Left cardiac atrium (tissue), 4 donors: ENCODE measurements at places on chromosomes 7 and 10. TPM values are rescaled to one million over a fixed set of nuclear protein-coding genes. Genes with fewer than 3 reads are reported as not detected.

The LIPF gene
- not detected for total RNA-seq

The SPDYE8 gene
- not detected for total RNA-seq

The VIPR2 gene
- total RNA-seq: 6.3 TPM

The GPR85 gene
- 2.4 TPM for total RNA-seq

The CLCN1 gene
- total RNA-seq: not detected

The SVIL gene
- total RNA-seq: 203 TPM

The PEX1 gene
- total RNA-seq: 15.2 TPM

The ABCB8 gene
- total RNA-seq: 20.1 TPM

The LRIT1 gene
- total RNA-seq: not detected

GRCh38 chr10:125823663-125824251 is 411 bp downstream of the BCCIP start:
- DNase-seq: no peak

GRCh38 chr7:50281680-50282445 is 22.7 kb upstream of the IKZF1 start:
- no peak for DNase-seq

- DNase-seq: no peak
Measured at GRCh38 chr7:19369182-19369581, 224.0 kb upstream of the FERD3L start.

- no peak for DNase-seq
Measured at GRCh38 chr7:92513167-92513902, 15.0 kb downstream of the PEX1 start.

DNA sequence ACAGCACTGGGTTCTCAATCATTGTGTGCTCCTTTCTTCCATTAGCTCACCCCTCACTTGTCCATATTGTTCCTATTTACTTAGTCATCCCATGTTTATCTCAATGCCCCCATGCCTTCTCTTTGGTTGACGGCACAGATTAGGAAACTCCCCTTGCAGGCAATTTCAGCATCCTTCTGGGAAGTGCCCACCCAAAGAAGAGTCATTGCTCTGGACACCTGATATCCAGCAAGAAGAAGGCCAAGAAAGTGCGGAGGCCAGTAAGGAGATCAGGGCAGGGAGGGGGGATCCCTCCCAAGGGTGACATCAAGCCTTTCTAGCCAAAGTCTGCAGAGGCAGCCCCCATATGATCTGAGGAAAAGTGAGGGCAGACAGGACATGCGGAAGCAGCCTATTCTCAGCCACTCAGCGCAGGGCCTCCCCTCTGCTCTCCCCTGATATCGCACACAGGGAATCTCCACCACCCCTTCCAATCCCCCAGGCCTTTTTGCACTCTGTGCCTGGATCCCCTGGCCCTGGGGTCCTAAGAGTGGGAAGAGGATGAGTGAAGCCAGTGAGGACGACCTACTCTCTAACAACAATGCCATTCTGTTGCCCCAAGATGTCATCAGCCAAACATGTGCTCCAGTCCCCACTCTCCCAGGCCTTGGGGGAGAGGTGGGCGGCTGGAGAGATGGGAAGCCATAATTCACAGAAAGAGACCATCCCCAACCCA is 1.8 kb downstream of the TRPV6 start:
- DNase-seq: no peak

DNA sequence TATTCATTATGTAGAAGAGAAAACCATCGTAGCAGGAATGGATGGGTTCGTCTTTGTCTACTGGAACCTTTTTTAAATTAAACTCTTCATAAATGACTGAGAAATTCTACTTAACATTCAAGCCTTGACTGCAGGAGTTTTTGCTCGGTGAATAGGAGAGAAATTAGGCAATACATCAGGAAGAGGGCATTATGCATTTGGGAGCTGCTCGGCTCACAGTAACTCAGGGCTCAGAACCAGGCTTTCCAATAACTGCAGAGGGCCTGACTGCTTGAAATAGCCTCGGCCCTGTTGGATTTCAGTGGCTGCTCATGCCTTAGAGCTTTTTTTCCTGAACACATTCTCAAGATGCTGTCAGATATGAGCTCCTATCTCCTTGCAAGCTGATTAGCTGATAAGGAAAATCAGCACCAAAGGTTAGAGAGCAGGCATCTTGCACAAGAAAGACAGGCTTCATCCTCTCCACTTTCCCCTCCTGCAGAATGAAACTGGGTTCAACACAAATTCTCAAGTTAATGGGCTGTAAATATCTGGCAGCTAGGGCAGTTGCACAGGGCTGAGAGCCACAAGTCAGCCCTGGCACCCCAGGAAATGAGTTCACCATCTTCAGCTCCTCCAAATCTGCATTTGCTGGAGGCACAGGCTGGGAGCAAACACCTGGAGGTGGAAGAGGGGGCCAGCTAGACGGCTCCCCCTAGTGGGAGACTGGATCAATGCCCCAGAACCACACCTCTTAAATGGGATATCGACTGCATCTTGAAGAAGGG is 24.3 kb downstream of the TECTB start:
- DNase-seq: no peak

DNA sequence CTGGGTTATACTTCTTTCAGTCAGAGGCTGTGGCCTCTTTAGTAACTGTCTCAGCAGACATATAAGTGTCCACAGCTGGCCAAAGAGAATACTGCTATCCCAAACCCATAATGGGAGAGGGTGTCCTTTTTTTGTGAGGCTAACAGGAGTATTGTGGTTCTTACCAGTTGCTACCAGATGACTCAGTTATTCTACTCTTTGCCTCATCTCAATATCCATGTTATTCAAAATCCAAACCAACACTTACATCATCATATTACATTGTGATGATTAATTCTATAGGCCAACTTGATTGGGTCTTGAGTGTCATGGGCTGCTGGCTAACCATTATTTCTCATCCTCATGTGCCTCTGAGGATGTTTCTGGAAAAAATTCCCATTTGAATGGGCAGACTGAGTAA is 120.9 kb downstream of the TMEM168 start:
- no peak for DNase-seq

DNA sequence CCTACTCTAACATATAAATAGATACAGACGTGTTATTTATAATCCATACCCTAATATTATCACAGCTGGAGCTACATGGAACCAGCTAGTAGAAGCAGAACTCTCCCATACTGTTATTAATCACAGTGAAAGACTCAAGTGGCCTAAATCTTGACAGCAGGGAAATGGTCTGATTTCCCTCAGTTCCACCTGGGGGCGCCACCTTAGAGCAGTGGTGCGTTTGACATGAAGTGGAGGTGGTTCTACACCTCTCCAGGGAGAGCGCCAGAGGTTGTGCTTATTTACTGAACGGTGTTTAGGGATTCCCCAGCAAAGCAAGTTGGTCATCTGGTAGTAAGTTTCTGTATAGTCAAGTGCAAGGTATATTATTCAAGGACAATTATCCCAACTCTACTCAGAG is 17.6 kb downstream of the DNTT start:
- no peak for DNase-seq

GRCh38 chr10:52571018-52571417 is 201.6 kb downstream of the MBL2 start:
- no peak for DNase-seq

- no peak for DNase-seq
Measured at GRCh38 chr10:104253606-104254410, 884 bp upstream of the GSTO1 start.

DNA sequence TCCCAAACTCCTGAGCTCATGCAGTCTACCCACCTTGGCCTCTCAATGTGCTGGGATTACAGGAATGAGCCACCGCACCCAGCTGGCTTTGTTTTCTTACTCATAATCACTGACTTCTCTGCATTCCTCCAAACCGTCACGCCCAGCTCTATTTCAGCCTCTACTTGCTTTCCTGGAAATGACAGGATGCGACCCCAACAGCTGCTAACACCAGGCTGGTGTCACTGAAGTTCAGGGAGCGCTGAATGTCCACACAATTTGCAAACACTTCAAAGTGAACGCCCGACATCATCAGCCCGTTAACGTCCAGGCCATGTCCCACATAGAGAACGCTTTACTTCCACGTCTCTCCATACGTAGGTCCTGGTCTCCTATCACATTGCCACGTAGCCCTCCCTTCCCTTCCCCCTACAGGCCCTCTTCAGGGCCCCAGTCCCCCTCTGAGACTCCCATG is 12.8 kb upstream of the PROSER2 start:
- DNase-seq: no peak

- DNase-seq: no peak
Measured at GRCh38 chr7:140600341-140600740, 40.3 kb downstream of the DENND2A start.

- no peak for DNase-seq
Measured at GRCh38 chr10:14056610-14057332, 274.0 kb downstream of the FRMD4A start.

DNA sequence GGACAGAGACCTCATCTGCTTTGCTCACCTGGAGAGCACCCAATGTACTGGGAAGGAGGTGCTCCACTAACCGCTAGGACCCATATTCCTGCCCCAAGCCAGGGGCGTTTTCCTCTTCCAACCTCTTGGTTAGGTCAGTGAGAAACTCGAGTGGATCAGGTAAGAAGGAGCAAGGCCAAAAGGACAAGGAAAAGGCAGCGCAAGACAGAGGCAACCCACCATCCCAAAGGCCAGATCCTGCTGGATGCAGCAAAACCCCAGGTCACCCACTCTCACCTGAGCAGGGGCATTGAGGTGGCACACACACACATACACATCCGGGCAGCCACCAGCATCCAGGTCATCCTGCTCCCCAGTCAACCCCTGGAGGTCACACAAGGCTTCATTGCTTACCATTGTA is 105.1 kb downstream of the GRID1 start:
- DNase-seq: no peak

DNA sequence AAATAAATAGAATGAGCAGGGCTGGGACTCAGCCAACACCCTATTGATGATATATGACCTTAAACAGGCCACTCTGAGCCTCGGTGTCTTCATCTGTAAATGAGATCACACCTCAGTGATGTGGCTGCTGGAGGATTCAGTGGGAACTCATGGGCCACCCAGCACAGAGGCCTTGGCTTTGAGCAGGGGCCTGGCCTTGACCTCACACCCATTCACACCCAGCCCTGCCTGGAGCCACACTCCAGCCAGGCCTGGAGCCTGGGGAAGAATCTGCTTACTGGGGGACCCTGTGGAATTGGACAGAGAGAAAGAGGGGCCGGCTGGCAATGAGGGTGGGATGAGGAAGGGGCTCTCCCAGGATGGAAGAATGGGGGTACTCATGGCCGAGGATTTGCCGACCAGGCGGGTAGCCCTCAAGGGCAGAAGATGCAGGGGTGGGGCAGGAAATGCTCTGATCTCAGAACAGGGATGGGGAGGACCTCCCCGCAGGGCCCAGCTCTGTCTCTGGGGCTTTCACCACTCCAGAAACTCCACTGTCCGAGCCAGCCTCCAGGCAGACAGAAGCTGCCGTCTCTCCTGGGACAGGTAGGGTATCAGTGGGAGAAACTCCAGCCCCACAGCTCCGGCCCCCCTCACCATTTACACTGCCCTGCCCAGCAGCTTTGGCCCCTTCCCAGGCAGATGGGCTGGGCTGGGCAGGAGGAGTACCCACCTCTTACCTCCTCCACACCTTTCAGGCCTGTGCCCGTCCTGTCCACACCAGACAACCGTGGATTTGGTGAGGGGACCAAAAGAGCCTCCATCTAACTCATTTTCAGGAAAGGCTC is 81.9 kb downstream of the RGS10 start:
- DNase-seq: no peak

DNA sequence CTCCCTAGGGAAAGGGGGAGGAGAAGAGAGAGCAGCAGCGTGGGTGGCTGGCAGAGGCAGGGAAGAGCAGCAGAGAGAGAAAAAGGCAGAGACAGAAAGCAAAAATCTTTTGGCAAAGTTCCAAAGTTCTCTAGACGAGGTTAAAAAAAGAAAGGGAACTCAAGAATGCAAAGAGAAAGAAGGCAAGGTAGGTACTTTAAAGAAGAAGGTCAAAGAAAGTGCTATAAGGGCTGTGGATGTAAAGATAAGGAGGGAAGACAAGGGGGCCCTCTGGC is 20.2 kb upstream of the OPTN start:
- no peak for DNase-seq

DNA sequence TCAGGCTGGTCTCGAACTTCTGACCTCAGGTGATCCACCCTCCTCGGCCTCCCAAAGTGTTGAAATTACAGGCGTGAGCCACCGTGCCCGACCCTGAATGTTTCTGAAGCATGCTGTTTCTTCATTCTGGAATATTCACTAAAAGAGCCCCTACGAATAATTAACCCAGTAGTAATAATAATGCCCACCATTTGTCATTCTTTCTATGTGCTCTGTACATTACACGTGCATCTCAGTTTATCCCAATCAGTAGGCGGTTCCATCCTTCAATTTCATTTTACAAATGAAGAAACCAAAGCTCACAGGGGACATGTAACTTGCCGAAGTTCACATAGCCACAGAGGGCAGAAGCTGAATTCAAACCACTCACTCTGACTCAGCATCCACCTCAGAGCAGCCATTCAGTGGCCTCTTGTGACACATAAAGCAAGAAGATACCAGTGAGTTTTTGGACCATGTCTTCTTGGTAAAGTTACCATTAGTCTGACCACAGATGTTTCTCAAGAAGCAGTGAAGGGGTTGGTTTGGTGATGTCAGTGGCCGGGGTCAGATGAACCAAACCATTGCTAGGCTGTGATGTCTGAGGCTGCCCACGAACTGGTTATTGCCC is 71.9 kb upstream of the DUSP5 start:
- no peak for DNase-seq

DNA sequence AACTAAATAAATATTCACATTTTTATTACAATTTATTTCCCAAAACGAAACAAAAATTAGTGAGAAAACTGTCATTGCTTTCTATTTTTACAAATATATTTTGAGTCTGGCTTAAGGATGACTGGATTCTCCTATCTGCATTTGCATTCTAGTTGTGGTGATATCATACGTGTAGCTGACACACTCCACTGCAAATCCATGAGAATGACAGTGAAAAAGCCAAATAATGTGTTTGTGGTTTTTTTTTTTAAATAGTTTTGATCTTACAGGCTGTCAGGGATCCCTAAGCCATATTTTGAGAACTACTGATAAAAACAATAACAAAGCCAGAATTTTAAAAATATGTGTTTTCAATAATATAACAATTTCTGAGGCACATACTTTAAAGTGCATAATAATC is 5.8 kb upstream of the STAMBPL1 start:
- no peak for DNase-seq

- peak; percentile 77 for DNase-seq
Measured at GRCh38 chr10:118241229-118242137, 100.6 kb downstream of the FAM204A start.

DNA sequence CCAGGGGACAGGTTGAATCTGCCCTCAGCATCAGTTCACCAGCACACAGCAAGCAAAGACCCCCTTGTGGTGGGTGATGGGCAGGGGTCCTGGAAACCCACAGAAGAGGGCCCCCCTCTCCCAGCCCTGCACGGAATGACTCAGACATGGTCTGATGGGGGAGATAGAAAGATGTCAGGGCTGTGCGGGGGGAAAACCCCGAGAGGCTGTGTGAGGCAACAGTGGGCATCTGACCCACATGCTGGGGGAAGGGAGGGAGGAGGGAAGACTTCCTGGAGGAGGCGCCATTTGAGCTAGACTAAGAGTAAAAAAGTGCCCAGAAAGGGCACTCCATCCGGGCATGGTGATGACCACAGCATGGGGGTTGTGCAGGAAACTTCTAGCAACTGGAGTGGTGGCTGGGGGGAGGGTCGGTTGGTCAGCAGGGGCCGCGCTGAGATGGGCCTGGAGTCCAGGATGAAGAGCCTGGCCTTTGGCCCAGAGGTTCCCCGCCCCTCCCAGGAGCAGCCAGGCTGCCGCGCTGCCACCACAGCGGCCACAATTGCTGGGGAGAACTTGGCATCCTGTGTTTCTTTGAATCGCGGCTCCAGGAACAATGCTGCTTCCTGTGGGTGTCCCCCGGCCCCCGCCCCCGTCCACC is 2.5 kb downstream of the LFNG start:
- peak; percentile 68 for DNase-seq

GRCh38 chr7:27111042-27111750 is 8.7 kb upstream of the HOXA2 start:
- no peak for DNase-seq

- no peak for DNase-seq
Measured at GRCh38 chr10:123538401-123539320, 127.5 kb upstream of the GPR26 start.
